Non-pigmented ciliary epithelial cell (primary cell): ENCODE measurements at places on chromosomes 3 and 15.

DNA sequence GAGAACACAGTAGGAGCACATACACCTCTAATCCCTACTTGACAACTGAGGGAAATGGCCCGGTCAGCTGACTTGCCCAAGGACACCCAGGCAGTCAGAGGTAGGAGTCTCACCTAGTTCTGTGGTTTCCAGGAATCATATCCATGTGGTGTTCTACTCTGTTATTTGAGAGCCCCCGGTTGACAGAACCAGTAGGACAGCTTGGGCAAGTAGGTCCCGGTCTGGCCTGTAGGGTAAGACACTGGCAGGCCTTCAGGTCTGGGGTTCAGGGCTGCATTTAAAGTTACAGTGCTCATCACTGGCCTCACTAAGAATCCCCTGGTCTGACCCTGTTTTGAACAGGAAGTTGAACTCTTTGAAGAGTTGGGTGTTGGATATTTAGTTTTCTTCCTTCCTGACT lies 476.1 kb downstream of the SHQ1 start:
- DNase-seq, result no peak

- no peak for DNase-seq
Observed at GRCh38 chr3:132456136-132456535, 38.8 kb downstream of the DNAJC13 start.

DNA sequence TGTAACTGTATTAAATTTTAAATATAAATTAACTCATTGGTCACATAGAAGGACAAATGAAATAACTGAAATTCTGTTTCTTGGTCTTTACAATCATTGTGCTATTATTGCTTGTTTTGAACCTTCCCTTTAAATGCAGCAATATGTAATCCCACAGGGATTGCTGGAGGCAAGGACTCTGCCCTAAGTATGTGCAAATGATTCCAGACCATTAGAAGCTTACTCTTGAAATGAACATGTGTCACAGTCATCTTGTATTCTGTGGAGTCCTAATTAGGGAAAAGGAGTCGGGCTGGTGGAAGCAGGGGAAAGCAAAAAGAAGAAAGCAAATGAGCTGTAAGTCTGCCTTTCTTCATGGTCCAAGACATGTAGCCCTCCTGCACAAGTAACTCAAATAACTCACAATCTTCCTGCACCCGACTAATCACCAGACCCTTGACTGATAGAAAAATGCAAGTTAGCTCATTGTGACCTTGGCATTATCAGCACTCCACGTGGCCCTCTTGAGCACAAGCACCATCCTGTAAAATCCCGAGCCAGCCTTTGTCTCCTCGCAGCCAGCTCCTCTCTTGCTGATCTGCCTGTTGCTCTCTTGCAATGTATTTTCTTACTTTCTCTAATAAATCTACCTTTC lies 2.3 kb upstream of the TMPRSS7 start:
- no peak for DNase-seq

DNA sequence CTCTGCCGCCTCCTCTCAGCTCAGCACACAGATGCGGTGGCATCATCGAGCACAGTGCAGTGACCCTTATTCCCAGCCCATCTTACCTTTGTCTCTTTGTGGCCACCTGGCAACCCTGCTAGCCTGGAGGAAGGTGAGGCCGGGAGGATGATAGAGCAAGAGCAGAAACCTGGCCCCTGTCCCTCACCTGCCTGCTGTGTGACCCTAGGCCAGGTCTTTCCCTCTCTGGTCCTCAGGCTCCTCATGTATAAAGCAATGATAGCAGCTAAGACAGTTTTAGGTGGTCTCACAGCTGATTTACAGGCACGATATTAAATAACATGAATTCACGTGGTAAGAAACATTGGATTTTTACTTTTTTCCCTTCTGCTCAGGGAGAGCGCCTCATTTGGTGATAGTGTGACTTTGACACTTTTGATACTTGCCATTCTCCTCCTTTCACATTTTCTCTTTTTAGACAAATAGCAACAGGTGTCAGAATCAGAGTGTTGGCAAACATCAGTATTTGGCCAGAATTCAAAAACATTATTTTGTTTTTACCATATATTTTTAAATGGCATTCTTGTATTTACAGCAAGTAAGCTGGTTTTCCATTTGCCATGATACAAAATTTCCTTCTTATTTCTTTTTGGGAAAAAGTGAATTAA lies 29.5 kb upstream of the CTSH start:
- DNase-seq, result no peak

DNA sequence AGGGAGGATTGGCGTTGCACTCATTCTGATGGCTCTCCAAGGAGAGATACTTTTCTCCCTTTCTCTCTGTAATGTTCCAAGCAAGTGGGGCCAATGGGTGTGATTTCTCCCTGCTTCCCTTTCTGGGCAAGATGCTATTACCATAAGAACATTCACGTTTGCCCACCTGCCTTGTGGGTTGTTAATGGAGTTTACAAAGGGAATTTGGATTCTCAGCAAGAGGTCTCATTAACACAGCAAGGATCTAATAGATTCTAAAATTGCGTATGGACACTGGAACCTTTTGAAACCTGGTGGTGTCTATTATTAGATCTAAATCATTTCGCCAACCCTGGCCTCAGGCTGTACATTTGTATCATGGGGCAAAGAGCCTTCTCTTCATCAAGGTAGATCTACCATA lies 74.1 kb downstream of the SLCO3A1 start:
- DNase-seq, result no peak

GRCh38 chr3:137294139-137294538 lies 336.4 kb downstream of the IL20RB start:
- no peak for DNase-seq

DNA sequence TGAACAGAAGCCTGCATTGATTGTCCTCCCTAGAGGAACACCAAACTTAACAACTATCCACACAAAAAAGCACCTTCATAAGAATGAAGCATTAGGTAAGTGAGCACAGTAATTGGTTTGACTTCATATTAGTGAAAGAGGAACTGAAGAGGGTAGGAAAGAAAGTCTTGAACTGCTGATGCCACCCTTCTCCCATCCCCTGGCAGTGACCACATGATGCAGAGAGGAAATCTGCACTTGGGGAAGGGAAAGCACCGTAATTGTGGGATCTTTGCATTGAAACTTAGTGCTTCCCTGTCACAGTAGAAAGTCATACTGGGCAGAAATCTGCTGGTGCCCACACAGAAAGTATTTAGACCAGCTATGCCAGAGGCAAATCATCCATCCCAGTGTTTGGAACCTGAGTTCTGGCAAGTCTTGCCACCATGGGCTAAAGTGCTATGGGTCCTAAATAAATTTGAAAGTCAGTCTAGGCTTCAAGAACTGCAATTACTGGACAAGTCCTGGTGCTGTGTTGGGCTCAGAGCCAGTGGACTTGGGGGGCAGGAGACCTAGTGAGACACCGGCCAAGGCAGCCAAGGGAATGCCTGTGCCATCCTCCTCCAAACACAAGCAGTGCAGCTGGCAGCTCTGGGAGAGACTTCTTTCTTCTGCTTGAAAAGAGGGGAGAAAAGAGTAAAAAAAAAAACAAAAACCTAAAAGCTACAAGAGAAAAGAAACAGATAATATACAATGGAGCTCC lies 63.6 kb downstream of the SLC15A2 start:
- DNase-seq, result no peak

DNA sequence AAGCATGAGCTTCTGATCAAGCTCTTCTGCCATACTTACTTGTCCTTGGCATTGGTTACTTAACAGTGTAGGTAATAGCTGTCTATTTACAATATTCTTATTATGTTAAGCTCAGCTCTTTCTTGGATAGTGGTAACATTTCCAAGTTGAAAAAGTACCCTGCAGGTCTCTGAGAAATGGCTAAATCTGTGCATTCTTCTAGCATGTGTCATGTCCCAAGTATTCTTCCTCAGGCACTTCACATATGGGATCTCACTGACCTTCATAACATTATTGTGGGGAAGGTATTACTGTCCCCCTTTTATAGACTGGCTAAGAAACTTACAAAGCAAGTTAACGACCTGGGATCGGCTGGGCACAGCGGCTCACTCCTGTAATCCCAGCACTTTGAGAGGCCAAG lies 236.1 kb downstream of the RORA start:
- no peak for DNase-seq

DNA sequence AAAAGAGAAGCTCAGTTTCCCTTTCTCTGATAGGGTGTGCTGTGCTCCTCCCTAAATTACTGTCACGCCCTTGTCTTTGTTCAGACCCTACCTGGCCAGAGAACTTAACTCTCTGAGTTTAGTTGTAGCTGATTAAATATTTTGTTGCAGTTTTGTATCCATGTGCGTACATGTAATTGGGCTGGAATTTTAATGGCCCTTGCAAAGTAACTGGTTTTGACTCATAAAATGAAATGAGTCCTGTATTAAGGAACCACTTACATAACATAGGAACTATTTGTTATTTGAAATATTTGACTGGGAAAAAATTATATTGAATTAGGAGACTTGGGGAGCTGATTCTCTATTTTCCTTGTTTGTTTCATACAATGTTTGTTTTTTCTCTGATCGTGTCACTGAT lies 80.2 kb downstream of the LRRK1 start:
- DNase-seq, result no peak

DNA sequence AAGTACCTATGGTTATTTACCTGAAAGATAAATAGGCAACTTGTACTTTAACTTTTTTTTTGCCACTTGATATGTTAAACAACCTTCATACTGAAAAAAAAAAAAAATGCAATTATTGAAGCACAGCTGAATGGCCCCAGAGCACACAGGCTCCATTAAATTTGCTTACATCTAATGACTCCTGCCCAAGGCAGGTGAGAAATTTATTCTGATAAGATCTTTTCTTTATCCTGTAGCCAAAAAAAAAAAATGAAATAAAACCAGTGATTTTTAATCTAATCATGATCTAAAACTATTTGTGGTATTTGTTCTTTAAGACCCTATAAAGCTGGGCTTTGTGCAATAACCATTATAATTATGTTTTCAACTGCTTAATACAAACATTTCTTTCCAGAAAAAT lies 115.7 kb downstream of the DPH6 start:
- DNase-seq, result no peak

- DNase-seq, result no peak
Observed at GRCh38 chr15:78637776-78638435, 3.1 kb downstream of the CHRNB4 start.

DNA sequence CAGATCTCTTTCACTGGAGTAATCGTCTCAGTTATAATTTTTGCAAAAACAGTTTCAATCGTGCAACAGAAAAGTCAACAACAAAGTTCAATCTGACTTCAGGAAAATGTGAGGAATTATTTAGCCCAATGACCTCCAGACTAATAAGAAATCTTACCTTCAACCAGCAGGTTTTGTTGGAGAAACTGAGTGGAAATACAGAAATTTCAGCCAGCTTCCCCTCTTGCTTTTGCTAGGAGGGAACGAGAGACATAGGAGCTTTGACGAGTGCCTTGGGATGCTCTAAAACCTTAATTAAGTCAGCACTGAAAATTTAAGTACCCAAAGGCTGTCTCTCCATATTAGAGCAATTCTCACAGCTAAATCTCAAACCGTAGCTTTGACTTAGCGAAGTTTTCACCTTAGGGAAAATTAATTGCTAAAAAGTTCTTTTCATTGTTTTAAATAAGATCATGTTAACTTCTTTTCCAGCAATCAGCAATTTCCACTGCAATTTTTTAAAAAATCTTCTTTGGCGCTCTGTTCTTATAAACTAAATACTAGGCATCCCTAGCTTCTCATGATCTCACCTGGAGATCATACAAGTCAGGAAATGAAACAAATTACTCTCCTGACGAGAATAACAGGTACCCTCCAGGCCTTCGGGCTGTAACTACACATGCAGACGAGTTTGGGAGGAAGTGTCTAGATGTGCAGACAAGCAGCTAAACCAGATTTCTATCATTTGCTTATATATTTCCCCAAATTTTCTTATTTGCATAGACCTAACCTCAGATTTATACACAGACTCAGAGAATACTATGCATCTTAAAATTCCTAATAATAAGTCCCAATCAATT lies 250.2 kb downstream of the FAM43A start:
- DNase-seq, result no peak

DNA sequence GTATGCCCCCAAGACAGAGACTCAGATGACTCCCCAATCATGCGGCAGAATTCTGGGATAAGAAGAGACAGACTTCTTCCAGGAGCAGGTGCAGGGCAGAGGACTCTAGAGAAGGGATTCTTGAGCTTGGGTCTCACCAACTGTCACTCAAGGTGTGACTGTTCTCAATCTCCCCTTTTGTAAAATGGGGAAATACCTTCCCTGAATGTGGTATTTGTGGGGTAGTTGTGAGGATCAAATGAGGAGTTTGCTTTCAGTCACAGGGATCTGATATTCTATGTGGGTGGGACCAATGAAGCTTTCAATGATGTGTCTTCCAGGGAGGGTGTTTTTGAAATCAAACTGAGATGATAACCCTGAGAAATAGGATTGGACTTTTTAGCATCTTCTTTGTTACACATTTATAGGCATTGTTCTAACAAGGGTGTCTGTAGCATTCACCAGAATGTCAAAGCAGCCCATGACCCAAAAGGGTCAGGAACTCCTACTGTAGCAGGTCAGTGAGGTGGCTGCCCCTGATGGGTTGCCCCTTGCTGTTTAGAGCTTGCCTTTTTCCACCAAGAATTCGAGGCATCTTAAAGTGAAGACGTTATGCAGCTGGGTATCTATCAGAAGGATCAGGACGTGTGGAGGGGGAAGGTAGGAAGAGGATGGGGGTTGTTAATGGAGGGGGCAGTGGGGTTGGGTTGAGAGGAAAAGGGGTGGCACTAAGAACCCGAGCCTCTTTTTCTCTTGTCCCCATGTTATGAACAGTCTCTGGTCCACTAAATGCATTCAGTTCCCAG lies 28.8 kb downstream of the UMPS start:
- no peak for DNase-seq

DNA sequence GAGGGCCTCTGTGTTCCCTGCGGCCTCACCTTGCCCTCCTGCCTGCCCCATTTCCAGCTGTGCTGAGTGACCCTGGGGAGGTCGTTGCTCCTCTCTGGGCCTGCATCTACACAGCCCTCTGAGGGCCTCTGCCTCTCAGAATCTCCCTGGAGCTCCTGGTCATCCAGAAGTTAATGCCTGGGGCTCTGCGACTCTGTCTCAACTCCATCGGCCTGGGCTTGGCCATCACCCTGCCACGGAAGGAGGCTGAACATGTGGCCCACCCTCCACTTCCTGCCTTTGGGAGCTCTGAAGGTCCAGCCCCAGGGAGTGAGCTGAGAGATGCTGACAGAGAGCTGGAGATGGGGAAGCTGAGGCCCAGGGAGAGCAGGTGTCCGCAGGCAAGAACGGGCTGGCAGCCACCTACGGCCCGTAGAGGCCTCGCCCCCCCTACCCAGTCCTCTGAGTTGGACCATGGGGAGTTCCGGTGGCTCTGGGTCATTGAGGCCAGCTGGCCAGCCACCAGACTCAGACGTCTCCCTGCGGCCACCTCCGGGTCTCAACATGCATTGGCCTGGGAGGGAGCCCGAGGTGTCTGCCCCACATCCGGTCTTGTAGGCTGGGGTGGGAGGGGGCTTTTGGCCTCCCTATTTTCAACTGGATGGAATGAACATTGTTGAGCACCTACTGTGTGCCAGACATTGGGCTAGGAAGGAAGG lies 34.2 kb downstream of the GRIP2 start:
- no peak for DNase-seq

DNA sequence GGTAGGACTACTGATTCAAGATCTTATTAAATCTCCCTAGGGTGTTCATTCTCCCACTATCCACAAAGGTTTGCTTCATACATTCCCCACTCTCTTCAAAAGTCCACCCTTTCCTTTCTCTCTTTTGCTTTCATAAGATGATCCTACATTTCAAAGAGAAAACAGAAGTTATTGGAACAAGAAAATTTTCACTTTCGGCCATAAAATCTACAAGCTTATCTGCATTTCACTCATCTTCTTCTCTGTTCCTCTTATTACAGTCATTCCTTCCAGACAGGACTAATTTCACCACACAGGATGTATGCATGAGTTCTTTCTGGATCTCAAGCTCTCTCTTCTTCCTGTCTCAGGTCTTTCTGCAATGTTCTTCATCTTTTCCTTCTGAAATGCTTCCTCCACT lies 238.7 kb downstream of the ISL2 start:
- no peak for DNase-seq
